Common myeloid progenitor, CD34-positive (primary cell): ENCODE measurements at places on chromosomes 4 and X.

DNA sequence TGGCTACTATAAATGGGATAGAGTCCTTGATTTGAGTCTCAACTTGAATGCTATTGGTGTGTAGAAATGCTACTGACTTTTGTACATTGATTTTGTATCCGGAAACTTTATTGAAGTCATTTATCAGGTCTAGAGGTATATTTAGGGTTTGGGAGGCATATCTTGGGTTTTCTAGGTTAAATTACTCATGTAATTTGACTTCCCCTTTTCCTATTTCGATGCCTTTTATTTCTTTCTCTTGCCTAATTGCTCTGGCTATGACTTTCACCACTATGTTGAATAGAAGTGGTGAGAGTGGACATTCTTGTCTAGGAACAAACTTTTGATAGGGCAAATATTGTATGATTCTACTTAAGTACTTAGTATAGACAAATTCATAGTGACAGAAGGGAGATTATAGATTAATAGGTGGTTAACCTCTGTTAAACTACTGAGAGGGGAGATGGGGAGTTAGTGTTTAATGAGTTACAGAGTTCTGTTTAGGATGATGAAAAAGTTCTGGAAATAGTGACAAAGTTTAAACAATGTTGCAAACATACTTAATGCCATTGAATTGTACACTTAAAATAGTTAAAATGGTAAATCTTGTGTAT is 22.8 kb upstream of the HSPA4L start:
- no peak for DNase-seq

GRCh38 chr4:134324179-134324578 is 122.6 kb upstream of the PABPC4L start:
- no peak for DNase-seq

DNA sequence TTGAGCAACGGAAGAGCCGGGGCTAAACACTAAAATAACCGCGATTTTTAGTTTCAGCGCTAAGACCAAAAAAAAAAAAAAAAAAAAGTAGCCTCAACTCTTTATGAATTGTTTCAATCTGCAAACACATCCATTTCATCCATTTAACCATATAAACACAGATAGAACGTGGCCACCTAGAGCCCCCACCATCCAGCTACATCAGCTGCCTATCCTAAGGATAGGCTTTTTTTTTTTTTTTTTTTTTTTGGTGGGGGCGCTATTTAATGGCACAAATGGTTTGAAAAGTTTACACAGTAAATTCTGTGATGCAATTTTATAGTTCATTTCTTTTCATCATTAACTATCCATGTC is 492 bp upstream of the HDAC8 start:
- DNase-seq = no peak

DNA sequence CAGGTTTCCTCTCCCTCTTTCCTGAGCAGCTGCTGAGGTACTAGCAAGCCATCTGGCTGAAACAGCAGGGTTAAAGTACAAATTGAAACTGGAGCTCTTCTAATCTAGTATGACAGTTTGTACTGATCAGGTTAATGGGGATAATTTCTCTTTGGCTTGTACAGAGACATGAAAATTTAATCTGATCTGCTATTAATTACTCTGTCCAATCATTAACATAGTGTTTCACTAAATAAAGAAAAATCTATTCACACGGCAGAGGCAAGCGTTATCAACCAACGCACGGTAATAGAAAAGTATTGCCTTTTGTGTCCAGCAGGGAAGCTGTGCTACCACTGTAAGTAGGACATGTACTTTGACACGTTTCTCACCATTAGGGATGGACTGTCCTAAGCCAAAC is 71.1 kb downstream of the IGSF1 start:
- DNase-seq = no peak

DNA sequence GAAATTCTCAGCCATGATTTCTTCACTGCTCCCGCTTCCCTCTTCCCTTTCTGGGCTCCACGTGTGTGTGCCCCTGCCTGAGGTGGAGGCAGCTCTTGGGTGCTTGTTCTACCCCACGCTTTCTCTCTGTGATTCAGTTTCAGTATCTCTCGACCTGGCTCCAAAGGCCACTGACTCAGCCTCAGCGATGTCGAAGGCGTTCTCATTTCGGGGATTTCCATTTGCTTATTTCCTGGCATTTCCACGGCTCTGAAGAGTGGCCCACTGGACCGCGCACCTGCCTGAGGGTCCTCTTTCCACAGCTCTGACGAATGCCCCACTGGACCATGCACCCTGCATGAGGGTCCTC is 52.4 kb downstream of the GAK start:
- DNase-seq = no peak

DNA sequence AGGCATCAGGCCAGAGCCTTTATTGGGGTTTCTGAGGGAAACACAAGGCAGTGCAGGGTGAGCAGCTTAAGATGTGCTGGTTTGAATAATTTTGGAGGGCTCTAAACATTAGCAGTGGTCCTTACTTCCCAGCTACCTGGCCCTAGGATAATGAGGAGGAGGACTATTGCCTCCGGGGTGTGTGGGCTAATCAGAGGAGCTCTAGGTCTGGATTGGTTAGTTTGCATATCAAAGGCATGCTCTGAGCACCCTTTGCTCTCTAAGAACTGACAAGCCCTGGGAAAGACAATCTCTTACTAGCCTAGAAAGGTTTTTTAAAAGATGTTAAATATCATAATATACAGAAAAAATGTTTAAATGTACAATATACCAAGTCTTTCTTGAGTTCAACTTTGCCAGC is 58.4 kb downstream of the RXFP1 start:
- DNase-seq = no peak

DNA sequence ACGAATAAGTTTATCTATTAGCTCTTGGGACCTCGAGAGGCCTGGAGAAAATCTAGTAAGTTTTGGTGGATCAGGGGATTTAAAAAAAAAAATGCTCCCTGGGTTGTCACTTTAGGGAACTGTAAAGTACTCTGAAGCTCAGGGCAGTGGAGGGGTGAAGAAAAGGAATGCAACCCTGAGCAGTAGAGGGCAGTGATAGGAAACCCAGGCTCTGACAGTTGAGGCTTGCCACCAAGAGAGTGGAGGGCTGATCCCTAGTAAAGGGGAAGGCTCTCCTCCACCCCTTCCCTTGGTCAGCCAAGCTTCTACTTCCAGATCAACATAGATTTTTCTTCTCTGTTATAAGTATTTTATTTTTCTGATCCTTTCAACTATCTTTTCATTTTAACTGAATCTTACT is 73.1 kb downstream of the FBXO8 start:
- DNase-seq = no peak

DNA sequence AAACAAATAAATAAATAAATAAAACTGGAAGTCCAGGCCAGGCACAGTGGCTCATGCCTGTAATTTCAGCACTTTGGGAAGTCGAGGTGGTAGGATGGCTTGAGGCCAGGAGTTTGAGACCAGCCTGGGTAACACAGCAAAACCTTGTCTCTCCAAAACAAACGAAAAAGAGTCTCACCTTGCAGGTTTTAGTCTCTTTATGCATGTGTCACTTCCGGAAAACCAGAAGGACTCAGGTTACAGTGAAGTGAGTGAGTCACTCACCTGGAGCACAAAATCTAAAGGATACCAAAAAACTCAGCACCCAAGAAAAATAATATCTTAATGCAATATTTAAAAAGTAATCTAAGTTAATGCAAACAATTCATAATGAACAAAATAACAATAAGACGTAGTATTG is 20.1 kb upstream of the SLC34A2 start:
- DNase-seq = no peak

DNA sequence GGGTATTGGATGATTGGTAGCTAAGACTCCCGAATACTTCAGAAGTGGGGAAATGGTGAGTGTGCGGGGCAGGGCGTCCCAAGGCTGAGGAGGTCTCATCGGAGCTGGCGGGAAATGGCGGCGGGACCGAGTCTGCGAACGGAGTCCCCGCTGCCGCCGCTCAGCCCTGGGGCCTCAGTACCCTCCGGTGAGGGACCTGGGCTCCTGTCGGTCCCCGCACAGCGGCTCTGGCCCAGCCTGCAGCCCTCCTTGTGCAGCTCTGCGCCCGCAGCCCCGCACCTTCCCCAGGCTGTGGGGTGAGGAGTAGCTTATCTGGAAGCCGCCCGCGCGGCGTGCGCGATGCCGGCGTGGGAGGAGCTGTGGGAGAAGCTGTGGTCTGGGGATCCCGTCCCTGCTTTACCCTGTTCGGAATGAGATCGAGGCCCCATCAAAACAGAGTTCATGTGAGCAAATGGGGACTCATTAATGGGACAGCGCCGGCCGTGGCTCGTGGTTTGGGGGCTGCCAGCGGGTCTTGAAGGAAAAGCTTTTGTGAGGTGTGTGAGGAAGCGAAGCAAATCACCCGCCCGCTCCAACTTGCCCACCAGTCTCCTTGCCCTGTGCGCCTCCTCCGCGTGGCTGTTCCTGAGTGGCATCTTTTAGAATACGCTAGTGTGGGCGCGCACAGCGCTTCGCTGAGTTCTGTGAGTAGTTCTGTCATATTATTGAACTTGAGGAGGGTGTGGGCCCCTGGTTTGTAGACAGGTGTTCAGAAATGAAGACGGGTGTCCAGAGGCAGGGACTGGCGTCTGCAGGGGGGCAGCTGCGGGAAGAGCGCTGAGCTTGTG is 531 bp downstream of the ZNF141 start:
- peak; percentile 62 for DNase-seq

DNA sequence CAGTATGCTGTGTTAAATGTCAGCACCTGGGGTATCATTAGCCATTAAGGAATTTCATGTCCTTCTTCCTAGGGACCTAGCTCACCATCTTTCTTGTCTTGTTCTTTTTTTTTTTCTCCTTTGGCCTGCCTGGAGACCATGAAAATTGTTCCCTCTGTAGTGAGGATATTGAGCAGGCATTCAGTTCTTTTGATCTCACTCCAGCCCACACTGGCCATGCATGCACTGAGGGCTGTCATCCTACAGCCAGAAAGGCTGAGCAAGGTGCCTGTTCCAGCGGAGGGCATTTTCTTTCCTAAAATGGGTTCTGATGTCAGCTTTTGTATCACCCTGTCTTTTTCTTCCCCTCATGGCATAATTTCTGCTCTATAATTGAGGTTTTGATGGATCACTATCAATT is 275.9 kb upstream of the HAND2 start:
- DNase-seq = no peak

GRCh38 chrX:132738951-132739350 is 219.5 kb downstream of the HS6ST2 start:
- no peak for DNase-seq

DNA sequence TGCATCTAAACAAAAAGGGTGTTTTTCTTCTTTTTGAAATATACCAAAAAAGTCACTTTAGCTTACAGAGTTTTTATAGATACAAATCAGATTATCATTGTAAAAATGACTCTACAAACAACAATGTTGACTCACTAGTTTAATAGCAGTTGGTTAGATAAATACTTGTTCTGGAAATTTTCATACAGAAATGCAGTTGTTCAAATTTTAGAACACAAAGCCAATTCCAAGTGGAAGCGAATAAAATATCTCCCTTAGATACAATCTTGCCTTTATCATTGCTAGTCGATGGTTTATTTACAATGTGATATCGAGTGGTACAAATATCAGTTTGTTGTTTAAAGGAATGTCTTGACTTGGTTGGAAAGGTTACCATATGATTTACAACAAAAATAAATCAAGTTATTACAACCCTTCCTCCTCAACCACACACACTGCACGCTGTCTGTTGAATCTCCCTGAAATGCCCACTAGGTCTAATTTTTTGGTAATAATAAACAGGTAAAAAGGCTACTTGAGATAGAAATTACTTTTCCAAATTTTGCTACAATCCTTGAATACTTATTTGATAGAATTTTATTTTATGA is 114.8 kb downstream of the CDS1 start:
- DNase-seq = no peak

DNA sequence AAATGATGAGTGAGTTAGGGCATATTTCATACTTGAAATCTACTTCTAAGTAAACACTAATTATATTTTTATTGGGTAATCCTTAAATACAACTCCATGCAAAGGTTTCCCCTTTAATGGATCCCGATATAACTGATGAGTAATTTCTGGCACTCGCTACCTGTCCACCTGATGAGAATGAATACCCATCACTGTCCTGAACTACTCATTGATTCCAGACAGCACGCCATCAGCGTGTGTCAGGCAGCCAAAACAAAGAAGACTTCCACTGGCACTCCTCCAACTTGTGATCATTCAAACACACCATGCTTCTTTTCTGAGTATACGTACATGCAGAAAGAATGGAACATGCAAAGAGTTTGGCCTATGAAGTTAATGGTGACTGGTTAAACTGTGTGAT is 69.4 kb downstream of the HCCS start:
- no peak for DNase-seq

DNA sequence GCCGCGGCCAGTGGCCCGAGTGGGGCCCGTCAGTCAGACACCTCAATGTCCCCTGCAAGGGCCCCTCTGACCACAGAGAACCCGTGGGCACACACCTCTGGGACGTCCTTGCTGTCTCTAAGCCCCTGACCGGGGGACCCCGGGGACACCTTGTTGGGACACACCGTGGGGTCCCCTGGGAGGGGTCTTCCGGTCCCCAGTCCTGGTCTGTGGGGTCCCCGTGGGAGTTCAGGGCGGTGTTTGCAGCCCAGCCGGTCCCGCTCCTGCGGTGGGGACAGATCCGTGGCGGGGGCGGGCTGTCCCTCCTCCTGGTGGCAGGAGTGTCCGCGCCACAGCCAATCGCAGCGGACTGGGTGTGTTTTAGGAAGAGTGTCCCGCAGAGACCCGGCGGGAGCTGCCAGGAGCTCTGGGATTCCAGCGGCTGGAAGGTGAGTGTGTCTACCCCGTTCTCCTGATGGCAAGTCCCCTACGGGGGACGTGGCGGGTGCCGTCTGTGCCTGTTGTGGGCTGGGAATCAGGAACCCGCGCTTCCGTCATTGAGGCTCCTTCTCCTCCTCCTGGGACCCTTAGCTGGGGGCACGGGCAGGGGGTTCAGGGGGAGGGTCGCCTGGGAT is 5.1 kb upstream of the PLCXD1 start:
- DNase-seq = peak; percentile 52

DNA sequence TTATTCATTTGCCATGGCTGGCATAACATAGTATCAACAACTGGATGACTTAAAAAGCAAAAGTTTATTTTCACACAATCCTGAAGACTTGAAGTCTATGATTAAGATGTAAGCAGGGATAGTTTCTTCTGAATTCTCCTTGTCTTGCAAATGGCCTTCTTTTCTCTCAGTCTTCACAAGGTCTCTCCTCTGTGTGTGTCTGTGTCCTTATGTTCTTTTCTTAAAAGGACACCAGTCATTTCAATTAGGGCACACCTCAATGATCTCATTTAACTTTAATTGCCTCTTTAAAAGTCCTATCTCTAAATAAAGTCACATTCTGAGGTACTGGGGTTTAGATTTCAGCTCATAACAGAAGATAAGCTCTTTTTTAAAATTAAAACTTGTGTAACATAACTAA is 399.7 kb downstream of the PABPC4L start:
- no peak for DNase-seq

- no peak for DNase-seq
These were observed 48.8 kb downstream of the CLDN34 start for GRCh38 chrX:10015723-10016518.

DNA sequence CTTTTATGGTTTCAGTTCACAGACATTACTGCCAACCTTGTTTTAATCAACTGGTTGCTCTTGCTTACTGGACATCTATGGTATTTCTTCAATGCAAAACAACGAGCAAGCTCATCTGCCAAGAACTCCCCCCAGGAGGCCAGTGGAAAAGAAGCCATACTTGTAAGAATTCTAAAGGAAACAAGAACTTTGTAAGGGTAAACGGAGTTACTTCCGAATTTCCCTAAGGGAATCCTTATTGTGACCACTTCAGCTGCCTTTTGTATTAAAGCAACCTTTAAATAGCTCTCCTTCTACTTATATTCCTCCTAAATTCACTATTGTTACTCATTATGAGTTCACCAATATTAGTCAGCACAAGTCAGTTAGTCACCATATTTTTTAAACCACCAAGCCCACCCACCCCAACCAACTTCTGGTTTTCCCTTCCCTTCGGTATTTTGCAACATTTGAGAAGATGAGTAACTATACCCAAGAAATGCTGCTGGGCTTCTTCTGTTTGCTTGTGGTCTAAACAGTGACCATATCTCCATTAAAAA is 602.8 kb upstream of the DIPK2B start:
- peak; percentile 87 for DNase-seq
